Glomerular endothelial cell (primary cell): ENCODE measurements at places on chromosomes 3 and 15. TPM values are rescaled to one million over a fixed set of nuclear protein-coding genes. Genes with fewer than 3 reads are reported as not detected.

SLC2A2 gene
- not detected in 2 replicates for total RNA-seq

TLR9 gene
- not detected in 2 replicates for total RNA-seq

TMEM45A gene
- 4.2 and 16.1 TPM in 2 replicates for total RNA-seq

UBE2Q2 gene
- total RNA-seq: 42.9 and 48.0 TPM in 2 replicates

SEMA3G gene
- 4.9 and 61.3 TPM in 2 replicates for total RNA-seq

CLRN1 gene
- total RNA-seq: not detected in 2 replicates

HTR3E gene
- total RNA-seq: not detected in 2 replicates

MEIS2 gene
- 103 and 119 TPM in 2 replicates for total RNA-seq

OSBPL10 gene
- 66.9 and 80.4 TPM in 2 replicates for total RNA-seq

OR5H15 gene
- total RNA-seq: not detected in 2 replicates

GOLGA8J gene
- not detected in 2 replicates for total RNA-seq

CACNA2D2 gene
- total RNA-seq: 0.10 TPM in 1 of 2 replicates, not detected in the other

ZNF35 gene
- 11.6 and 12.0 TPM in 2 replicates for total RNA-seq

IL5RA gene
- total RNA-seq: not detected in 2 replicates

TMIE gene
- not detected in 2 replicates for total RNA-seq

PRR23A gene
- total RNA-seq: not detected in 2 replicates

UCN2 gene
- total RNA-seq: 0.24 and 1.2 TPM in 2 replicates

SERPINI2 gene
- total RNA-seq: not detected in 2 replicates

LRRK1 gene
- total RNA-seq: 11.2 and 14.7 TPM in 2 replicates

ZBBX gene
- total RNA-seq: 0.47 TPM in 1 of 2 replicates, not detected in the other

ADAMTS17 gene
- not detected in 2 replicates for total RNA-seq

DUOXA1 gene
- not detected in 2 replicates for total RNA-seq

GHSR gene
- not detected in 2 replicates for total RNA-seq

CGNL1 gene
- 9.9 and 26.7 TPM in 2 replicates for total RNA-seq

ADCY5 gene
- not detected in 2 replicates for total RNA-seq

ITIH1 gene
- not detected in 2 replicates for total RNA-seq

RASL12 gene
- not detected in 2 replicates for total RNA-seq

FSD2 gene
- 0.47 TPM in 1 of 2 replicates, not detected in the other for total RNA-seq

PLA2G4E gene
- not detected in 2 replicates for total RNA-seq

AHSG gene
- not detected in 2 replicates for total RNA-seq

CFAP92 gene
- total RNA-seq: 1.0 and 1.7 TPM in 2 replicates

RARRES1 gene
- 1.3 and 4.8 TPM in 2 replicates for total RNA-seq

CEMIP gene
- total RNA-seq: 0.53 and 2.0 TPM in 2 replicates

SUMF1 gene
- 55.5 and 78.6 TPM in 2 replicates for total RNA-seq

ACKR4 gene
- total RNA-seq: 0.58 and 0.64 TPM in 2 replicates

CYP8B1 gene
- total RNA-seq: not detected in 2 replicates

SNURF gene
- 2.6 and 2.8 TPM in 2 replicates for total RNA-seq

P3H2 gene
- total RNA-seq: 29.1 and 41.9 TPM in 2 replicates

SSUH2 gene
- total RNA-seq: not detected in 2 replicates
